ENCODE measurements at places on chromosomes 12 and 14.

- no peak for DNase-seq
Measured at GRCh38 chr12:71524626-71525025, 85.0 kb downstream of the LGR5 start.

DNA sequence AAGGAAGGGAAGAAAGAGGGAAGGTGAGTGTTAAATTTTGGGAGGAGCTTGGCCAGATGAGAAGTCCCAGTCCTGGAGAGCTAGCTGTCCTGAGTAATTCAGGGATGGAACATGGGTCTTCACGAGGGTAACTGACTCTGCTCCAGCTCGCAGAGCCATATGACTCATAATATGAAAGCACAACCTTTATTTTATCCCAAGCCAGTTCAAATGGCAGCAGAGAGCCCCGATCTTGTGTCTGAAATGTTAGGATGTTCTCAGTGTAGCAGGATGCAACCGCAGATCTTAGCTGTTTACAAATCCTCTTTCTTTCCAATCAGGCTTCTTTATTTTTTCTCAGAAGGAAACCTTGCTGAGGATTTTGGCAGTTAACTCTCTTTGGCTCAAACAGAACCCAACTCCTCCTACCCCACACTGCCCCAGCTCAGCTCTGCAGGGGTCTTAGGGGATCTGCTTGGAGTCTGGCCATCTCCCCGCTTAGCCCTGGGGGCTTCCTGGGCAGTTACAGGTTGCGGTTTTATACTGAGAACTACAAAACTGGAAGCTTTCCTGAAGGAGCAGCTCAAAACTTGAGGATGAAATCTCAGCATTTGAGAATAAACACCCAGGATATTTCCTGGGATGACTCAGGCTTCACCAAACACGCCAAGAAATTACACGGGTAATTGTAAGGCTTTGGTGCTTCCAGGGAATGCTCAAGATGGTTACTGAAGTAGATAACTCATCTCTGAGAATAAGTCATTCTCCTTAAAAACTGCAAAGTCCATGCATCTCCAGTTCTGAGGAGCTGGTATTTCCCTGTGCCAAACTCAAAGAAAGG is 92.5 kb downstream of the VCPKMT start:
- no peak for DNase-seq

DNA sequence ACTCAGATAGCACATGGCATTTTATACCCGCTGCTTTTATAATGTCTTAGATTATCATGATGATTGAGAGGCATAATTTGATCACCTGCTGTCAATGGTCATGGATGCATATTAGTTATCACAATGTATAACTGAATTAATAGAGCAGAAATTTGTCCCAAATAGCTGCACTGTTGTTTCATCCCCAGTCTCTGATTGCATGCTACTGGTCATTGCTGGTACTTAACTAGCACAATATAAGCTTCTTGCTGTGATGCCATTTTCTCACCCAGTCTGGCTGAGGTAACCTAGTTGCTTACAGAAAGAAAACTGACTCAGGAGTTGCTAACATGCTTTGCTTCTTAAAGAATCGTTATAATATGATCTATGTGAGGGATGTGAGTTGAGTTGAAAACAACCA is 76.8 kb upstream of the PLEKHA5 start:
- DNase-seq = no peak

DNA sequence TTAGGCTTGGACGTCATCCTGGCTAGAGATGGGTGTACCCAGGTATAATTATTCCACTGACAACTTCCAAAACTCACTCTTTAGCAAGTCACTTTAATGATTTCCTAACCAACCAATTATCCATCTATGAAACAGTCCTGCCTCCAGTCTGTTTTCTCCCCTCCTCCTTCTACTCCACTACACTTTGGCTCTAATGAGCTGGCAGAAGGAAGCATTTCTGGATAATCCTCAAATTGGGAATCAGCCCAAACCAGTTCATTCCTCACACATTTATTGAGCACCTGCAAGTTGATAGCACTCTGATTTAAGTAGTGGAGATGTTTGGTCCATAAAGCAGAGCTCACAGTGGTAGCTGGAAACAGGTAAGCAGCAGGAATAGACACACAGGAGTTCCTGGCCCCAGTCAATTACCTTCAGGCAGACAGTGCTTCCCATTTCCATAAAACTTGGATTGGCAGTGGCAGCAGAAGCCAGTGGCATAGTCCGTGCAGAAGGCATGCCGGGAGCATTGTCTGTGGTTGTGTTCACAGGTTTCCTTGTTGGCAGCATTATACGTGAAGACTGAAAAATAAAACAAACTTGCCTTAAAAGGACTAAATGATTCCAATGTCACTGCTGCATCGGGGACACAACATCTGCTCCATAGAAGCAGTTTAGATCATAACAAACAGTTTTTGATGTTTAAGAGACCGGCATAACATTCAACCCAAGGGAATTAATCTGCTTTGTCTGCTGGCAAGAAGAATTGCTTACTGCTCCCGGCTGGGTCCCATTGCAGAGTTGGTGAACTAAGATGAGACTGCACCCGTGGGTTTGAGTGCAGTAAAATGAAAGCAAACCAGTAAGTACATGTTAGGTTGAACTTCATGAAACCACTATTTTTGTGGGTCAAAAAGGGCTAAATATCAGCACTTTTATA is 26.2 kb downstream of the NID2 start:
- DNase-seq = no peak

DNA sequence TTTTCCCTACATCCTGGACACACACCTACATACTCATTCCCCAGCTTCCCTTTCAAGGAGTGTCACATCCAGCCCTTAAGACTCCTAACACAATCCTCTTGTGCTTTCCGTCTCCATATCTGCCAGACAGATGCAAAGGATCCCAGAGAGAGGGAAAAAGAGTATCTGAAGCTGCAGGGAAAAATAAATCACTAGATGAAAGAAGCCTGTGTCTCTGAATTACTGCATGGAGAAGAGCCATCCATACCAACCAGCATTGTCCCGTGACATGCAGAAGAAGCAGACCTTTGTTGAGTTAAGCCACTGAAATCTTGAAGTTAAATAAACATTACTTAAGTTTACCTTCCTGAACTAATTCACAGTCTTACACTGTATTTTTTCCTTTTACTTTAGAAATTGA is 54.6 kb downstream of the GTF2A1 start:
- DNase-seq = no peak

DNA sequence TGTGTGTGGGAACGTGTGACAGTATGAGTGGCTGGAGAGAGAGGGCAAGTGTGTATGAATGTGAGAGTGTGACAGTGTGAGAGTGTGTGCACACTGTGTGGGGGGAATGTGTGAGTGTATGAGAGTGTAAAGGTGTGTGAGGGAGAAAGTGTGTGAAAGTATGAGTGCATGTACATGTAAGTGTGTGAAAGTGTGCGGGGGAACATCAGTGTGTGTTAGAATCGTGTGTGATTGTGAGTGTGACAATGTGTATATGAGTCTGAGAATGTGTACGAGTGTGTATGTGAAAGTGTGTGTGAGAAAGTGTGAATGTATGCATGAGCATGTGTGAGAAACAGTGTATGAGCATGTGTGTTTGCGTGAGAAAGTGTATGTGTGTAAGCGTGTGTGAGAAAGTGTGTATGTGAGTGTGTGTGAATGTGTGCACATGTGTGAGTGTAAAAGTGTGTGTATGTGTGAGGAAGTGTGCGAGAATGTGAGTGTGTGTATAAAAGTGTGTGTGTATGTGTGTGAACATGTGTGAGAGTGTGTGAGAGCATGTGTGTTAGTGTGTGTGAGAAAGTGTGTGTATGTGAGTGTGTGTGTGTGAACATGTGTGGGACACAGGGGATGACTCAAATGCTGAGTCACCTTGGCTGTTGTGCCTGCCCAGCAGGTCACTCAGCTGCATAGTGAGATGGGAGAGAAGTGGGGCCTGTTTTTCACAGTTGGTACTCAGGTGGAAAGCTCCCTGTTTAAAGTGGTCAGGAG is 220.5 kb upstream of the TBX3 start:
- DNase-seq = no peak

GRCh38 chr14:95649230-95649629 is 37.0 kb upstream of the TCL1B start:
- DNase-seq = no peak

DNA sequence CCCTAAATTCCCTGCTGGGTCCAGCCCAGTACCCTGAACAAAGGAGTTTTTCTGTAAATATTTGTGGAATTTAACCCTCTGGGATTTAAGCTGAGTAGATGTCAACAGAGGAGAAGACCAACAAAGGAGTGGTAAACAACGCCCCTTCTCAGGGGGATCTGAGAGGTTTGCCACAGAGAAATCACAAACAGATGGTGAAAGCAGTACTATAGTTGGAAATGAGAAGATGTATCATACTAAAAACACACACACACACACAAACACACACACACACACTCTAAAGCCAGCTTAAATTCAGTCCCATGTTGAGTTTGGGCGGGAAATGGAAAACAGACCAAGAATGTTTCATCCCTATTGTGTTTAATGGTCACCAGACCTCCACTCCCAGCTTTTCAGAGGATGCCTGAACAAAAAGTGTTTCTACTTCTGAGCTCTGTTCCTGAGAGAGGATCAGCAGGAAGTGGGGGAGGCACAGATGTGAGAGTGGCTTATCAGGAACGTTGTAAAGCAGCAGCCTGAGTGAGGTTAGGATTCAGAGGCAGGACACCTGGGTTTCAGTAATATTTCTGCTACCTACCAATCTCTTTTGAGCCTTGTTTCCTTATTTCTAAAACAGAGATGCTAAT is 3.2 kb downstream of the BIN2 start:
- DNase-seq = peak; percentile 47

GRCh38 chr12:92122941-92123779 is 22.5 kb downstream of the BTG1 start:
- DNase-seq = no peak

DNA sequence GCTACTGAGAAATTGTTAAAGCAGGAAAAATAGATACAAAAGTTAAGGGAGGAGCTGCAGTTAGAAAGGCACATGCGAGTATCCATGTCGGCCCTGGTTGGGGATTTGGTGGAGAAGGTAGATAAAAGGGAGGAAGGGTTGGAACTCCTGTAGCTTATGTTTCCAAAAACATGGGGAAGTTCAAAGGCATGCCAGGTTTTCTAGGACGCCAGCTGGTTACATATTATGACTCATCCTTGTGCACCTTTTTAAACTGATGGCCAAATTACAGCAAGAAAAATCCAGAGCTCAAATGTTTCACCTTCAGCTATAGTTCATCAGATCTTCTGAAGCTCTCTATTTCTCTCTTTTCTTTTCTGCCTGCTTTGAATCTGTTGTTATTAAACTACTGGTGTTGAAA is 13.2 kb upstream of the MAP4K5 start:
- DNase-seq = no peak

GRCh38 chr12:22310709-22311108 is 23.8 kb downstream of the ST8SIA1 start:
- DNase-seq = no peak

DNA sequence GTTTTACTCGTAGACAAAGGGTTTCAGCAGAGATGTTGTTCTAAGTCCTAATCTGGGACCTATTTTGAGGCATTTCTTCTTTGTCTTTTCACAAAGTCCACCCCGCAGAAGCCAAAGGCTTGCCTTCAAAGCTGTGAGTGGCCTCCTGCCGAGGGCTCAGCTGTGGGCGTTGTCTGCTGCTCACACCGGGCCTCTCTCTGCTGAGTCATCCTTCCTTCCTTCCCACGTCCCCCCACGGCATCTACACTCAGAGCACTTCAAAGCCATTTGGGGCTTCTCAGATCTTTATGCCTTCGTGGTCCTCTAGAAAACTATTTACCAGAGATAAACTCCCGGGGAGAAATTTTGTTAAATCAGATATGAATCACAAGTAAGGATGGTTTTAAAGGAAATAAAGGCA is 115.9 kb upstream of the TMPO start:
- DNase-seq = peak; percentile 51

GRCh38 chr14:74571901-74572725 is 39.9 kb downstream of the LTBP2 start:
- peak; percentile 5 for DNase-seq

DNA sequence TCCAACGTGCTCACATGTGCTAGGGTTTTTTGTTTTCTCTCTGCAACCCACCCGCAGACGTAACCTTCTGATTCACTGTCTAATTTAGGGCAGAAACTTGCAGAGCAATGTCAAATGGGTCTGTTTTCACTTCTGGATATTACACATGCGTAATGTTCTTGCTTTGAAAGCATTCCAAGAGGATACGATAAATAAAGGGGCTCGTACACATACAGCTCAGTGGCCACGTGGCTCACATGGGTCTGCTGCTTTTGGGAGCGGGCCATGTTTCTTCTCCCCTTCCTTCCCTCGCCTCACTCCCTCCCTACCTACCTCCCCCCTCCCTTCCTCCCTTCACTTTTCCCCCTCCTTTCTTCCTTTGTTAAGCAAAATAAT is 23.4 kb downstream of the CACNA1C start:
- no peak for DNase-seq

DNA sequence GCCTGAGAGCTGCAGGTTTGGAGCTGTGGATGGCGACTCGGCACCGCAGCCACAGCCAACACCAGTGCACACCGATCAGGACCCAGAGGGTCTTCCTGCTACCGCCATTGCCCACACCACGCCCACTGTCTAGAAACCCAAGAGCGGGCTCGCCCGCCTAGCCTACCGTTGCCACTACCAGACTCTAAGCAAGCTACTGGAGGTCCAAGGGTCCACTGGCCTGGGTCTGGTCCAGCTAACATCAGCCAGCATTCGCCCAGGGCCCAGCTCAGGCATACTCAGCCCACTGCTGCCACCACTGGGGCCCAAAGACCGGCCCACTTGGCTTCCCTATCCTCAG is 30.5 kb upstream of the MON2 start:
- no peak for DNase-seq

- no peak for DNase-seq
Measured at GRCh38 chr14:70473825-70474224, 21.9 kb downstream of the ADAM21 start.

GRCh38 chr14:99660794-99661193 is 15.9 kb downstream of the HHIPL1 start:
- no peak for DNase-seq

DNA sequence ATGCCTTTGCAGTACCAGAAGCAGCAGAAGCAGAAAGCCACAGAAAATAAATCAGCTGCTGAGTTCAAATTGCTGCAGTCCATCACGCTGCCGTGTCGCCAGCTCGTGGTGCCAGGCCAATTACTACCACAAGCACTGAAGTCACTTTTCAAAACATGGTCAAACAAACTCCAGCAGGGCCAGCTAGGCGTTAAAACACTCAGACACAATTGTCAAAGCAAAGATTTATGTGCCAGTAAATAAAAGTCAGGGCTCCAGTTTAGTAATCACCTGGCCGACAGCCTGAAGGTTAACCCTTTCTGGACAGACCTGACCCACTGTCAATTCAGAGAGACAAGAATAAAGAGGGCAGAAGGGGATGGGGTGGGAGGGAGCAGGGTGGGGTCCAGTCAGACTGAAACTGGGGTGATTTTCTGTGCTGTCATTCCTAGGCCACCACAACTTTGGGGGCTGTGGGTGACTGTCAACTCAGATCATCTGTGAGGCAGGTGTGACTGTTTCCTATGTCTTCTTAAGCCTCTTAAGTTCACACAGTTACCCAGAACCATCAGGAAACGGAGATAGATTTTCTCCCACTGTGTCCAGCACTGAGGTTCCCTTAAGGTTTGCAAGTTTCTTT is 109.8 kb upstream of the FUT8 start:
- peak; percentile 14 for DNase-seq

- DNase-seq = peak; percentile 86
Measured at GRCh38 chr14:95515596-95516552, 576 bp downstream of the SYNE3 start.
